ENCODE measurements at places on chromosomes 2 and 18.

GRCh38 chr2:108396845-108397244 lies 19.1 kb downstream of the SULT1C4 start:
- no peak for ATAC-seq

DNA sequence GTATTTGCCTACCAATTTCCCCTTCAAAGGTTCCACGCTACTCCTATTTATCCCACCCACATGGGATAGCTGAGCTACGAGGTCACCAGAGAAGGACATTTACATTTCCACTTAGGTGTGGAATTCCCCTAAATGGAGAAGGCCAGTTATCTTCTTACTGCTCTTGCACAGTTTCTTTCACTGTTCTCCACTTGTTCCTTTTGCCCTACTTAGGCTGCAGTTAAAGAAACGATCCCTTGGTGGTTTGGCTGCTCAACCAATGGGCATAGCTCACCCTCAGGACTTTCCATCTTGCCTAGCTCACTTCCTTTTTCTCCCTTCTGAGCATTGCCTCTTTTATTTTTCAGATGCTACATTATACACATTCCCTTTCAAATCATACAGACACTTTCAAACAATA lies 11.2 kb upstream of the NABP1 start:
- peak; percentile 95 for ATAC-seq

DNA sequence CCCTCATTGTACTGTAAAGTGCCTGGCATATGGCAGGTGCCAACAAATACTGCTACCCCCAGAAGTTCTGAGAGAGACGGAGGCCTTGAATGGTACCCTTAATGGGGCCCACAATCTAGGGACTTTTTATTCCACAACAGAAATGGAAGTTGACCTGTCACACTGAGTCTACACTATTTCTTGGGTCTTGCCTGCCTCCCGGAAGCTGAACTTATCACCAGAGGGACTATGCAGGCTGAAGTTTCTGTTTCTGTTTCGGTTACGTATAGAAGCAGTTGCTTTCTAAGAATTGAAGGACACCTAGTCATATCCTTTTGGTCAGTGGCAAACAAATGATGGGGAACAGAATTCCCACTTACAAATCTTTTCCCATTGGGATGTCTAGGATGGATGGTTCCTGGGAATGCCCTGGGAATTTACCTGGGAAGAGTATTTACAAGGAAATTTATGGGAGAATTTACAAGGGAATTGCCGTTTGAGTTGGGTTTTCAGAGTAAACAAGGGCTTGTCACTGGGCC lies 74.2 kb downstream of the HS1BP3 start:
- peak; percentile 84 for ATAC-seq

- peak; percentile 62 for ATAC-seq
Measured at GRCh38 chr2:393711-394696, 106.1 kb upstream of the ALKAL2 start.

DNA sequence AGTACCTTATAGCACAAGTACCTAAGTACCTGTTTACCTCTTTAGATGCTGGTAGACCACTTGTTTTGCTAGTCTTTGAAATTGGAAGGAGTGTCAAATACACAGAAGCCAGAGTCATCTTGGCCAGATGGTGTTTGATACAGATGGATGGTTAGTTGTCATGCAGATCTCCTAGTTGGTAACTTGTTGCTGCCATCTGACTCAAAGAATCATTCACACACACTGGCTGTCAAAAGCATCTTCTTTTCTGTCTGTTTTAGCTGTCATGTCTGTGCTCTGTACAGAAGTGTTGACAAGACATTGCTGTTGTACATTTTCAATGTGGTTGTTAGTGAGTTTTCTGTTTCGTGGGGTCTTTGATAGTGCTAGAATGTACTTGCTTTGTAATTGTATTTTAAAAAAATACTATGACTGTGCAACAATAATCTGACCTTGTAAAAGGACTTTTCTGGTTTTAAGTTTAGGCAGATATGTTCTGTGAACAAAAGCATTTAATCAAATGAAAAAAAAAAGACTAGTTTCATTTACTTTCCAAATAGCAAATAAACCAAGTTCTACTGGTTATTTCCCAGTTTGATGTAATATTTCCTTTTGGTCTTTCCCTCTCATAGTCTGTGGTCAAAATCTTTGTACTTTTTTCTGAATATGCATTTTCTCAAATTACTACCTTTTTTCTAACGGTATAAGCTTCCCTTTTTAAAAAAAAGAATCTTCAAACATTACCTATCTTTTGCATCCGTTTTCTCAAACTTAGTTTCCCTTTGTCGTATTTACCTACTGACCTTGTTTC lies 39.9 kb downstream of the TANK start:
- ATAC-seq, result peak; percentile 70

DNA sequence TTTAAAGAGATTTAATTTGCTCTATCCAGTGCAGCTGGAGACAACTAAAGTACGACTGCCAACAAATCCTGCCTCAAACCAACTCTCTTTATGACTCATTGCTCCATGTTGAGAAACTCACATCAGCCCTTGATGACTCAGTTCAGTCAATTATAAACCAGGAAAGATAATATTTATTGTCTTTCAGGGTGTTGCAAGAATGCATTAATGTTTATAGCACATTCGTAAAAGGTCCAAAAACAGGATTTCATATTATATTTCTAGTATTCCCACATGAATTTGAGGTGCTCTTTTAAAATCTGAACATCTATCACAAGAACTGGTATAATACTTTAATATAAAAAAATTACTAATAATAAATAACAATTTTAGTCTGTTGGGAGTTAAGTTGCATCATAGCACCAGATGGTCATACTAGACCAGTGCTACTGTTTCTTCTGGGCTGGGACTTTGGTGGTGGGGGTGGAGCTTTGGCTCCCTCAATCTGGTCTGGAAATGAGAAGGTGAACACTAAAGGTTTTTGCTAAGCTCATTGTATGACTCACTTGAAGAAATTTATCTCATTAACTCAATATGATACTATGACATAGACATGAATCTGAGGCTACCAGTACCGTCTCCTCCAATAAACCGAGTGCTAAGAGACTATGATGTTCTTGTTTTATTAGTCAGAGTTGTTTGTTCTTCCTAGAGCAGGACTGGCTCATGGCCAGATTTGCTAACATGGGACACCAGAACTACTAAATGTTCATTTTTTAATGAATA lies 26.6 kb upstream of the MAP3K20 start:
- ATAC-seq, result no peak

DNA sequence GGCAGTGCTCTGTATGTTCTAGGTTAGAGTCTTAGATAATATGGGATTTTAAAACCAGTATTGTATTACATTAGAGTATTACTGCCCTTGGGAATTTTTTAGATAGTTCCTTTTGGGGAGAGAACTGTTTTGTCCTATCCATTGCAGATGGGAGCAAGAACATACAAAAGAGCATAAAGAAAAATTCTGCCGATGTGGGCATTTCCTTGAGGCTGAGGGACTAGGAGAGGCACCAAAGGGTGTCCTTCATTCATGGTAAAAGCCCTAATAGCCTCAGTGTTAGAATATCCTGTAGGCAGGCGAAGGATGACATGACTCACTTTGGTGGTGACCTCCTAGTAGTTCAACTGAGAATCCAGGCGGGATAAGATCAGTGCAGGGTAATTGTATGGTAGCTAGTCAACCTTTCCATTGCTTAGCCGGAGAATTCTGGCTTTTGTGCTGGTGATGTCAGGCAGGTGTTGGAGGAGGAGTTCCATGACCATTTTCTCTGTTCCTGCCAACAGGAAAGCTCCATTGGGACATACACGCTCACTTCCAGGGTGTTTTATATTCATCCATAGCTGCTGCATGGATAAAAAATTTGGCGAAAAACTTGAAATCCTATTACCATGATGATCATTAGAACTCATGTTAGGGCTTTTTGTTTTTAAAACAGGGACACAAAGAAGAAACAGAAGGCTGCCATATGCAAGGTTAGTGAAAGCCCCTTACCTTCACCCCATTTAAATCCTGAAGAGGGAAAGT lies 28.1 kb downstream of the EPAS1 start:
- ATAC-seq, result no peak

- no peak for ATAC-seq
Measured at GRCh38 chr2:31901900-31902299, 108.9 kb downstream of the MEMO1 start.

- ATAC-seq, result no peak
Measured at GRCh38 chr2:29700560-29700959, 220.8 kb downstream of the ALK start.

GRCh38 chr2:113854970-113855740 lies 34.7 kb upstream of the ACTR3 start:
- peak; percentile 59 for ATAC-seq

DNA sequence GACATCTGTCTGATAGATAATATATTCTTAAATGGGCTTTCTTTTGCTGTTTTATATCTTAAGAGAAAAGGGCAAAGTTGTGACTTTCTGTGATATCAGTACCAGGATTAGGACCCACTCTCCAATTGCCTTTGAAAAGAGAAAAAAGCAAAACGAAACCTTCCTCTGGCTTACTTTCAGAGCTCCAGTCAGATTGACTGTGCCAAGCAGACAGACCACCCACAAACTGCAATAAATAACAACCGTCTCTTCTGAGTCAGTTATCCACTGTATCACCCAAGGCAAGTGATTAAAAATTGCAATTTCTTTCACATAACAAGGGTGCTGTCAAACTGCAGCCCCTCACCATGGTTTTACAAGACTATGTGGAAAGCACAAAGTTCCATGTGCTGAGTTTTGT lies 230.5 kb upstream of the SETBP1 start:
- no peak for ATAC-seq

DNA sequence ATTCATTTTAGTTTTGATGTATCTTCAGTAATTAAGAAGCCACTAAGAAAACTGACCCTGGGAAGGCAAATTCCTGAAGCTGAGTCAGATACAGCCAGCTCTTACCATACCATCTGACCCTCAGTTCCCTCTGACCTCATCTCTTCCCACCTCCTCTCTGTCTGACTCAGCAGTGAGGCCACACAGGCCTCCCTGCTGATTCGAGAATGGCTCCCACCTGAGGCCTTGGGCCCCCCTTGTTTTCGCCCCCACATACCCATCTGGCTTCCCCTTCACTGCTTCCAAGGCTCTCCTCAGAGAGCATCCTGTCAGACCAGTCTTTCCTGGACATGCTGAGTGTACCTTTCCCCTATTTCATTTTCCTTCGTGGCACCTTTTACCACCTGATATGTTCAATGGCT lies 71.0 kb upstream of the CYP1B1 start:
- peak; percentile 91 for ATAC-seq

DNA sequence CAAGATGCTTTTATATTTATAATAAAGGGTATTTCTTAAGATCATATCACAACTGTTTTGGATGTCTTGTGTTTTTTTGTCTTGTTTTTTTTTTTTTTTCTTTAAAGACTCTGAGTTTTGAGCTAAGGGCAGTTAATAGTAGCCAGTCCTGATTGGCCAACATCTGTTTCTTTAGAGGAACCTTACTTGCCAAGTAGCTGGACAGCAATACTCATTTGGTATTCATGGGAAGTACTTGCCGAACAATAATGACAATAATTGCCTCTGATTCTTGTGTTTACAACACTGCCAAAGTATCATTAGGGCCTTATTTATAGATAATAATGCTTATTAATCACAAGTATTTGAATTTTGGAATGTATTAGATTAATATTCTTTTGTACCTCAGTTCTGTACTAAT lies 17.1 kb upstream of the POU3F3 start:
- no peak for ATAC-seq

DNA sequence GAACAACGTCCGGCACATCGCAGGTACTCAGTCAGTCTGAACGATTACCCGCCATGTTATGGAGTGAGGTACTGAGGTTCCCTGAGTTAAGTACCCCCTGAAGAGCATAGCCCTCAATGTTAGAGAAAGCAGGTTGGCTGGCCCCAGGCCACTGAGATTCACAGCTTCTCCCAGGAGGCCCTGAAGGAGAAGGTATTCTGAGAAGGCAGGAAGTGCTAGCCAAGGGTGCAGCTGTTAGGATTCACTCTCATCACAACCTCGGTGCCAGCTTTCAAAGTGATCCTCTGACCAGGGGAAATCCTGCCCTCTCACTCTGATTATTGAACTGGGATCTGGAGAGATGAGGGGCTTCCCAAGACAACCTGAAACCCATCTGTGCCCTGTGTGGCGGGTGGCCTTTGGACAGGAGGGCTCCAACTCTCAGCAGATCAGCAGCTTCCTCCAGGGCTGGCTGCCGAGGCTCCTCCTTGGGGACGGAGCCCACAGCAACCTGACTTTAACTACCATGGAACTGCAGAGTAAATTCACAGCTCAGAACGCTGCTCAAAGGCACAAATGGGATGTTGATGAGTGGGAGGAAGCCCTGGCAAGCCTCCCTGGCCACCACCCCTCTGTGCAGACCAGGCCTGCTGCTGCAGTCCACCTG lies 7.8 kb downstream of the EHD3 start:
- peak; percentile 15 for ATAC-seq

GRCh38 chr2:234502919-234503285 lies 6.0 kb upstream of the ARL4C start:
- ATAC-seq, result no peak

- ATAC-seq, result no peak
Measured at GRCh38 chr2:127278959-127279358, 15.0 kb downstream of the ERCC3 start.
